ENCODE measurements at places on chromosomes 1 and 21.

- no peak for DNase-seq
Measured at GRCh38 chr1:37035796-37036666, 1.7 kb upstream of the GRIK3 start.

DNA sequence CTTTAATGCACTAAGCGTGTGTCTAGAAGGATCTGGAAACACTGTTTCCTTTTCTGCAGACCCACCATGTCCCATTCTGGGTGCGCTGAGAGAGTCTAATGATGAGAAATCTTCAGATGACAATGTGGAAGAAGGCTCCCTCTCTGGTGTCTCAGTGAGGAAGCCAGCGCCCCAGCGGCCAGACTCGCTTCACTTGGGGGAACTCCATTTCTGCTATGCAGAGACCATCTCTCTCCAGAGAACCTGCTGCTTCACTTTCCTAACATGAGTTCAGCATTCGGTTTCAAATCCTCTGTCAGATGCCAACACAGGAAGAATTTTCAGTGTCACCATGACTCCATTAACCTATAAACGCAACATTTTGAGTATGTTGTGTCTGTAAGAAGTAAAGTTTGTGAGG lies 121.8 kb downstream of the SYF2 start:
- no peak for DNase-seq

- DNase-seq: no peak
Measured at GRCh38 chr1:201545851-201546492, 7.0 kb downstream of the NAV1 start.

DNA sequence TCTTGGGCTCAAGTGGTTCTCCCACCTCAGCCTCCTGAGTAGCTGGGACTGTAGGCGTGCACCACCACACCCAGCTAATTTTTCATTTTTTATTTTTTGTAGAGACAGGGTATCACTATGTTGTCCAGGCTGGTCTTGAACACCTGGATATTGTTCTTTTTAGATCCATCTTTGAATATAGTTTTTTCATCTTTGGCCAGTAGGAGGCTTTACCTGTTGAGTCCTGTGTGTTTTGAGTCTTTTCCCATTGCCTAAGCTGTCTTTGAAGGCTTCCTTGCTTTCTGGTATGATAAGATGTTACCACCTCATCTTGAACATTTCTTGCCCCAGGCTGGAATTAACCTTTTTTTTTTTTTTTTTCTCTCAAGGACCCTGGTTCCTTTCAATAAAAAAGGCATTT lies 387.8 kb upstream of the RUNX1 start:
- DNase-seq: no peak

- no peak for DNase-seq
Measured at GRCh38 chr1:213057264-213058059, 6.4 kb downstream of the RPS6KC1 start.

GRCh38 chr1:36542962-36543515 lies 60.3 kb upstream of the CSF3R start:
- DNase-seq: no peak

Measured in skeletal muscle cell (primary cell).